Urothelium cell line (cell line): ENCODE measurements at places on chromosomes 2 and 18.

GRCh38 chr2:16293871-16294270 lies 353.5 kb downstream of the MYCN start:
- DNase-seq: no peak

GRCh38 chr2:20507166-20507692 lies 60.4 kb downstream of the RHOB start:
- DNase-seq: no peak

DNA sequence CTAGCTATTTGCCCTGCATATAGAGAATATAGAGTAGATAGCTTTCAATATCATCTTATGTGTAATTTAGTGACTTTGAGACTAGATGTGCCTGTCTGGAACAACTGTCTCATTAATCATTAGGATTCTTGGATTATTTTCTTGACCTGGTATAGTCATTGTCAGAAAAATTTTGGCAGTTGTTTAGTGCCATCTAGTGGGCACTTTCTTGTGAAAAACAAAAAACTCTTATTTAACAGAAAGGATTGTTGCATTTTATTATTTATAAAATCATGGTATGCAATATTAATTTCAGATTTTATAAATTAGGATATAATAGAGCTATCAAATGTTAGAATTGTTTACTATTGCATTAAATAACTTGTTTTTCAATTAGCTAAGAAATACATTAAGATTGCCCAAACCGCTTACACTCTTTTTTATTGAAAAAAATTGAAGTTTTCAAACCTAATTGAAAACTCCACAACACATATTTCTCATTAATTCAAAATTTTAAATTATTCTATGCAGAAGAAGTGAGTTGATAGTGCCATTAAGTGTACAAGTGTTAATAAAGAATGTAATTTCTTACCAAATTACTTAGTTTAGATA lies 80.3 kb downstream of the DYNAP start:
- DNase-seq: no peak

DNA sequence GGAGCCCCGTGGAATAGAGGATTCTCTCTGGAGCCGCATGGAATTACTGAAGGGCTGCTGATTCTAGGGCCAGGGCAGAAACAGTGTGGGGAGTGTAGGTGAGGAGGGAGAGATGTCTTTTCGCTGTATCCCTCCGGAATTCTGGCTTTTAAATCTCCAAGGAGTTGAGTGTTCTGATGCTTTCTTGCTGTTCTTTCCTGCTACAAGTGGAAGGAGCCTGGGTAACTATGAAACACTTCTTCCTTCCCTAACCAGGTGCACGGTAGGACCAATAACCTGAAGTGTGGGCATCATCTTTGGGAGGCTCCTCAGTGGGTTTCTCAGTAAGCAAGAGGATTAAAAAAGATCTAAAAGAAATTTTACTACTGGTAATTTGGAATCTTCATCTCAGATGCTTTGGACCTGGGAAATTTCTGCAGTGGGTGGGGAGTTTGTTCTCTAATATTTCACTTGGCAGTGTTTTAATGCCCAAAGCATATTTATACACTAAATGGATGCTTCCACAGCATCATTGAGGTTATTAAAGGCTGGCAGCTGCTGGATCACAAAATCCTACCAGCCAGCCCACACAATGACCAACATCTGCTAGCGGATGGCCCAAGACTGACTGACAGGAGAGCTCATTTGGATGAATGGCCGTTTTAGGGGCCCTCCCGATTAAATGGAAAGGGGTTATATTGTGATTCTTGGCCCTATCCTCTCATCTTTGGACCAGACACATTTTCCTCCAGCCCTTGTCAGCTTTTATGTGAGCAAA lies 2.1 kb downstream of the EML6 start:
- no peak for DNase-seq

GRCh38 chr2:160507464-160507863 lies 13.9 kb upstream of the RBMS1 start:
- no peak for DNase-seq

DNA sequence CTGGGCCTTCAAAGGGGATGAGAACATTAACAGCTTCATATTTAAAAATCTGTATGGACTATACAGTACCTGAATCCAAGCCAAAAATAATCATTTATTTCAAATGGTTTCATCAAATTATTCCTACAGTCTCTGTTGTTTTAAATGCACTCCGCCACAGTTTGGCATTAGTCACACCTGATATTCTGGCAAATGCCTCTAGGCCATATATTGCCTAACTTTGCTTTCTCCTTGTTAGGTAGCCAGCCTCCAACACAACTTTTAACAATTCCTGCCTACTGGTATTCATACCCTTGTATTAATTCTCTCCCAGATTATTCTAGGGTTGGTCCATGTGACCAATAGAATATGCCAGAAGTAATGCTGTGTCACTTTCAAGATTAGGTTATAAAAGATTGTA lies 146.6 kb upstream of the FANCL start:
- no peak for DNase-seq

DNA sequence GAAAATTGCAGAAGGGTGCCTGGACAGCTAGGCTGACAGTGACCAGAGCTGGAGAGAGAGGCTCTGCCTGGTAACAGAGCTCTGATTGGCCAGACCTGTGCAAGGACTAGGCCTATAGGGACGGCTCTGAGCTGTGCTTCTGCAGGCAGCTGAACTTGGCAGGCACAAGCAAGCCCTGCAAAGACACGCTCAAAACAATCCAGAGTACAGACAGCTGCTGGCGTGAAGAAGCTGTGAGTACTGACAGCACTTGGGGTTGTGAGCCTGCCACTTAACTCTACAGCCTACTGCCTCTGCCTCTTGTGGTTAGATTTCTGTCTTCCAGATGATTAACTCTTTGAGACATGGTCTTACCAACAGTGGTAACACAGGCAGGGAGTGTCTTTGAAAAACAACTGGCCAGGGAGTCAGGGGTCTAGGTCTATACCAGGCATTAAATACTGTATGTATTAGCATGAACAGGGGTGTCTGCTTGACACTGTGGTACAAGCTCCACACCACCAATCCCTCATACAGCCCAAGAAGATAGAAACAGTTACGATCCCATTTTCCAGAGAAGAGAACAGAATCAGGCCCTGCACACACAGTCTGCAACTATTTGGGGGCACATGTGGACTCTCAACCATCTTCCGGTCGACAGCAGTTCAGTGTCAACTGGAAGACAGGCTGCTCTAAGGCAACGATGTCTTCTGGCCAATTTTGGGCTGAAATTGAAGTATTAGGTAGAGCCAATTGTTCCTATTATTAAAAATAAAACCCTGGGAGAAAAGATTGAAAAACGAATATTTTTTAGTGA lies 568.4 kb downstream of the TNS1 start:
- DNase-seq: peak; percentile 93

- no peak for DNase-seq
Observed at GRCh38 chr18:58618822-58619595, 9.9 kb downstream of the ALPK2 start.

GRCh38 chr18:9613550-9614400 lies 584 bp downstream of the PPP4R1 start:
- DNase-seq: peak; percentile 73

DNA sequence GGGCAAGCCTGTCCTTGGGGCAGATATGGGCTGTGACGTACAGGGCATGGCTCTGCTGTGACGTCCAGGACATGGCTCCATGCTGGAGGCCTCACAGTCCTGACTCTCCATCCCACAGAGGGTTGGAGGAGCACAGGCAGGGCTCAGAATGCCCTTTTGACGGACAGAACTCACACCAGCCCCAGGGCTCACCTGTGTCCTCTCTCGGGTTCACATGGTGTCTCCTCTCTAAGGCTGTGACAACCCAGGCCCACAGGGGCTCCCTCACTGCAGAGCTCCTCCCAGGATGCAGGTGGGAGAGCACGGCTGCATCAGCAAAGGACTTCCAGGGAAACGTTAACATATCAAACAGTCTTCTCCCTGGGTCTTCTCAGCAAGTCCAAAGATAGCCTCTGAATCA lies 133.8 kb downstream of the EIPR1 start:
- no peak for DNase-seq

DNA sequence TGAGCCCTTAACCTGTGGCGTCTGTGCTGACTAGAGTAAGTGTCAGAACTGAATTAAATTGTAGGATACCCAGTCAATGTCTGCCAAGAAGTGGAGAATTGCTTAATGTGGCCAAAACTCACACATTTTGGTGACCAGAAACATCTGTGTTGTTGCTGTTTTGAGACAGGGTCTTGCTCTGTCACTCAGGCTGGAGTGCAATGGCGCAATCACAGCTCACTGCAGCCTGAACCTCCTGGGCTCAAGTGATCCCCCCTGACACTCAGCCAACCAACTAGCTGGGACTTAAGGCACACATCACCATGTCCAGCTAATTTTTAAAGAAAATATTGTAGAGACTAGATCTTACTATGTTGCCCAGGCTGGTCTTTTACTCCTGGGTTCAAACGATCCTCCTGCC lies 34.4 kb upstream of the RTN4 start:
- no peak for DNase-seq

- DNase-seq: no peak
Observed at GRCh38 chr2:217878915-217879590, 123.7 kb downstream of the TNS1 start.

- DNase-seq: no peak
Observed at GRCh38 chr18:59041296-59041695, 98.4 kb upstream of the SEC11C start.

- peak; percentile 32 for DNase-seq
Observed at GRCh38 chr2:121532347-121532766, 1.7 kb downstream of the RNU4ATAC start.

GRCh38 chr2:60764736-60765534 lies 8.9 kb downstream of the PAPOLG start:
- DNase-seq: no peak

- DNase-seq: no peak
Observed at GRCh38 chr2:86772611-86773010, 18.1 kb downstream of the CD8A start.

DNA sequence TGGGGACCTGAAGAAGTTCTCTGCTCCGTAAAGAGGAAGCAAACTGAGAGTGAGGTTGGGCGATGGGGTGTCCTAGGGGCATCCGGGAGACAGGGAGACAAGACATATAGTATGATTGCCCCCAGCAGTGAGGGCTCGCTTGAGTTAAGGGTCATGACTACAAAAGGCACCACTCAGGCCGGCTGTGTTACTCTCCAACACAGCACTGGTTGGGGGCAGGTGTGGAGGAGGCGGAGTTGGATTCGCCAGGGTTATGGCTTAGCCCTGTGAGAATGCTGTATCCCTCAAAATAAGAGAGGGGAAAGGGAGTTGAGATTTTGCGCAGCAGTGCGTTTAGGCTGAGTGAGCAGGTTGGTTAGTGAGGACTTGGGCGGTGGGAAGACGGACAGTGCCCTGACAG lies 12.0 kb downstream of the DYSF start:
- no peak for DNase-seq

DNA sequence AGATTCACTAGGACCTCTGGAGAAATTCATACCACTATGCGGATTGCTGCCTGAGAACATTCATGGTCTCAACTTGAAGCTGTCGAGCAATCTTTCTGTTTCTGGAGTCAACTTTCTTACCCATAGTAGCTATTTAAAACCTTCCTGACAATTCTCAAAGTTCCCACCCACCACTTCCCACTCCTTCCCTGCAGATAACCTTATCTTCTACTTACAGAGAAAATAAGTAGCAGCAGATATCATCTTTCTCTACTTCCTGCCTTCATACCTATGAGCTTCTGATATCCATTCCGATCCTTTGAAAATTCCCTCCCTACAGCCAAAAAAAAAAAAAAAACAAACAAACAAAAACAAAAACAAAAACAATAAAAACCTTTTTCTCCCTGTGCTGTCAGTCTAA lies 81.2 kb upstream of the CYRIA start:
- DNase-seq: no peak

DNA sequence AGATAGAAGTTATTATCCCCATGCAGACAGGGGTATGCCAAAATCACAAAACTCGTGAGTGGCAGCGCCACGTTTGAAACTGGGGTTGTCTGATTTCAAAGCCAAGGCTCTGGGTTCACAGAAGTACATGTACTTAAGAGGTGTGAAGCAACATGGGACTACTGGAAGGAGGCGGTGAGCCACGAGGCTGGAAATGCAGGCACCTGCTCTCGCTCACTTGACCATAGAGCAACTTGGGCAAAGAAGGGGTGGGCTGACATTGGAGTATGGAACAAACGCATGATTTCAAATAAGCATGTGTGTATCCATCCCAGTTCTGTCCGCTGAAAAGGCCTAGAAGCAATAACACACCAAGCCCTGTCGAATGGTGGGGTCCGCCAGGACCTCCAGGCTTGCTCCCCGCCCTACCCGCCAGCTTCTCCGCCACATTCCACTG lies 593 bp upstream of the ACTR2 start:
- no peak for DNase-seq

DNA sequence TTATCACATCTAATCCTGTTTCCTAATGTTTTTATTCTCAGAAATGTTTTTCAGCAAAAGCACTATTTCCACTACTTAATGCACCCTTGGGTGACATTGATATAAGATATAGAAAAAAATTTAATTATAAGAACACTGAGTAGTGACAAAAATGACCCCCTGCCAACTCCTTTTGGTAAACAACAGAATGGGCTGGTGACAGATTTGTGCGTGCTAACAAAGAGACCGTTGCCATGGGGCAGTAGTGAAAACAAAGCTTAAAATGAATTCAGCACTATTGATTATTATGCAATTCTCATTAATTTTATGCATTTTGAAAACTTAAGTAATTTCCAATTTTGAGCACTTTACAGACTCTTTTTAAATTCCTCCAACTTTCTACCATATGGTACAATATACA lies 33.1 kb downstream of the RDH14 start:
- no peak for DNase-seq

DNA sequence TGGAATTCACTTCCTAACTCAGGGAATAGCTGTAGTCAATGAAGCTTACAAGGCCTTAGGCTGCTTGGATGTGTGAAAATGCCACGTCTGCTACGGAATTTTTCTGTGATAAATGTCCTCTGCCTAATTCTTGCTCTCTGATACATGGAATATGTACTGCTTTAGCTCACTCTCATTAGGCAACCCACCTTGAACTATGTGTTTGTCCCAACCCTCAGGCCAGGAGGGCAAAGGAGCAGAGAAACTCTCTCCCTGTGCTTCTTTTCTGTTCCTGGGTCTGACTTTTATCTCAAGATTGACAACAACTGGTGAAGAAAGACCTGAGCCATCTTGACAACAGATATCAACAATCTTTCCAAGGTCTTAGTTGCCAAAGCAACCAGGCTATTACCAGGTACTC lies 143.9 kb downstream of the GCA start:
- DNase-seq: no peak

DNA sequence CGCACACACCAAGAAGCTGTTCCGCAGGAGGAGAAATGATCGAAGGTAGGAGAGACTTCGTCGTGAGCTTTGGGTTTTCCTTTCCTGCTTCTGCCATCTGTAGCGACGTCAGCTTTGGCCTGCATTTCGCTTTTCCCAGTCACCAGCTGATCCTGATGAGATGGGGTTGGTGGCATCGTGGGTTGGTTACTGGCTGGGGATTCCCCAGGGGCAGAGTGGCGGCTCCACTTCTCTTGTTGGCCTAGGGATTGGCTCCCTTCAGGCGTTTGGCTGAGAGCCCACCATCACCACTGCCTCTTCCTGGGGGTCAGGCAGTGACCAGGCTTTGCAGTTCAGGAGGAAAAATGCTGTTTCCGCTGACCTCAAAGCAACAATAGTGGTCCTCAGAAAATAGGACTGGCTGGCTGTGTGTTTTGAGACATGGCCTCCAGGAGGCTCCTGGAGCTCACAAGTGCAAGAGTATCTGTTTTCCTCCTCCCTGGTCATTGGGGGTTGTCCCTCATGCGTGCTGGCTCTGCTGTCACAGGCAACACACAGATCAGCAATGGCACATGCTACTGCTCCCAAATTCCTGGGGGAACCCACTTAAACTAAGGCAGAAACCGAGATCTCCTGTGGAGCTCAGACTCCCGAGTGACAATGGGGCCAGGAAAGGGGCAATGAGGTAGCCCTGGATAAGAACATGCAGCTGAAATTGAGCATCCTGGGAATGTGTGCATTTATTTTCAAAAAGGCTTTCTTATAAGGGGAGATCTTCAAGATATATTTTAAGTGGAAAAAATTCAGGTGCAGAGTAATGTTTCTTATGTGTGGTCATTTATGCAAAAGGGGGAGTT lies 173.0 kb downstream of the CTIF start:
- DNase-seq: no peak
